Activated CD4-positive, alpha-beta T cell treated with anti-CD3 and anti-CD28 coated beads, Interleukin-2, amount 50 U/mL, for 48 hours (primary cell): ENCODE measurements at places on chromosomes 7 and 10.

DNA sequence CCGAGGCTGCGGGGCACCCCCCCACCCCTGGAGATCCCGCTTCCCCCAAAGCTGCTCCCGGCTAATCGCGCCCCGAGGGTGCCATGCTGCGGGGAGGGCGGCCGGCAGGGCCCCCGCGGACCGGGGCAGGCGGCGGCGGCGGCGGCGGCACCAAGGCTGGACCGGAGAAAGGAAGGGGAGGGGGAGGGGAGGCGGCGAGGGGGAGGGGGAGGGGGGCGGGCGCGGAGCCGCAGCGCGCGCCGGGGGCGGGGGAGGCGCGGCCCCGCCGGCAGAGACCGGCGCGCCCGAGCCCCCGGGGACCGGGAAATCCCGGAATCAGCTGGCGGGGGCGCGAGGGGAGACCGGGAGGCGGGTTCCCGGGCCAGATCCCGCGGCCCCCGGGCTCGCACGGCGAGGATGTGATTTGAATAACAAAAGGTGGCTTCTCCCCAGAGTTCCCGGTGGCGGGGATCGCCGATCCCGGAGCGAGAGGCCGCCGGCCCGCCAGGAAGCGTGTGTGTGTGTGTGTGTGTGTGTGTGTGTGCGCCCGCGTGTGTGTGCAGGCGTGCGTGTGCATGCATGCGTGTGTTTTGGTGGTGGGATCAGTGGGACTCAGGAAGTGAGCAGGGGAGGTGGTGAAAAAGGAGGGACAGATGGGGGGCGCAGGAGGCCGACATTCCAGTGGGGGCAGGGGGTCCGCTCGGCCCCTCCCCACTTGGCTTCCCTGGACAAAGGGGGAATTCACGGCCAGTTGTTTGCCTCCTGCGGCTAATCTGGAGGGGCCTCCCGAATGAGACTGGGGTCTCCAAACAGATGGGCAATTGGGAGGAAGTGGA is 99.5 kb downstream of the HIP1 start:
- peak; percentile 48 for DNase-seq

DNA sequence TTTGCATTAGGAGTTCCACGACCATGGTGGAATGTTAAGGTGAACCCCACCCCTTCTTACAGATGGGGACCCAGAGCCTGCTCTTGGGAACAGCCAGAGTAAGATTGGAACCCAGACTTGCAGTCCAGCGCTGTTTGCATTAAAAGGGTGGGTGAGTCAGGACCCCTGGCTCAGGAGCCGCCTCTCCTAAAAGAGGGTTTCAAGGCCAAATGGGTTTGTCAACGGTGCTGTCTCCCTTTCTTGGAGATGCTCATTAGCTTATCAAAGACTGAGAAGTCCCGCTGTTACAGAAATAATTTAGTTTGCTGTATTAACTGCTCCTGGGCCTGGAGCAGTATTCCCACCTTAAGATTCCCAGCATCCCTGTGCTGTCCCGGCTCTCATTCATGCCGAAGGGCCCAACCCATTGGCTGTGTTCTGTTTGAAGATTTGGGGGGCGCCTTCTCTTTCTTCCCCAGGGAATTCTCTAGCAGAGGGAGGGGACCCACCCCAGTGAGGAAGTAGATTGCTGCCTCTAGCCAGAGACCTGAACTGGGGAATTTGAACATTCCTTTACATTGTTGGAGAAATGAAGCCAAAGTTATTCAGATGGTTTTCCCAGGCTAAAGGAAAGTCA is 1.8 kb downstream of the MARVELD1 start:
- no peak for DNase-seq

GRCh38 chr10:75111365-75111906 is at the start of gene SAMD8:
TSS of gene SAMD8 (plus strand) at chr10:75111656. CDS start at chr10:75150529, 38,873 bp downstream.
- DNase-seq = peak; percentile 98

DNA sequence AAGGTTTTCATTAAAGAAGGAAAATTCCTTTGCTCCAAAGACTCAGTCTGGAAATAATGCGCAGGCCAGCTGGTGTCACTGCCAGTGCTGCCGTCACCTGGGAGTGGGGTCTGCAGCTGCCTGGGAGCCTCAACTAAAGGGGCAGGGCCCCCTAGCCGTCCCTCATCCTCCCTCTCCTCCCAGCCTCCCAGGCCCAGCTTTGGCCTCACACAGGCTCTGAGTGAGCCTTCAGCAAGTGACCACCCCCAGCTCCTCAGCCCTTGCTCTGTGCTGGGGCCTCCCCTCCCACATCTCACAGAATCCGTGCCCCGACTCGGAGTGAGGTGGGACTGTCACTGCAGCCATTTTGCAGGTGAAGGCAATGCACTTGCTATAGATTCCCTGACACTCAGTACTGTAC is 11.1 kb upstream of the RET start:
- DNase-seq = no peak

- no peak for DNase-seq
Measured at GRCh38 chr10:111347386-111348013, 270.7 kb downstream of the ADRA2A start.

DNA sequence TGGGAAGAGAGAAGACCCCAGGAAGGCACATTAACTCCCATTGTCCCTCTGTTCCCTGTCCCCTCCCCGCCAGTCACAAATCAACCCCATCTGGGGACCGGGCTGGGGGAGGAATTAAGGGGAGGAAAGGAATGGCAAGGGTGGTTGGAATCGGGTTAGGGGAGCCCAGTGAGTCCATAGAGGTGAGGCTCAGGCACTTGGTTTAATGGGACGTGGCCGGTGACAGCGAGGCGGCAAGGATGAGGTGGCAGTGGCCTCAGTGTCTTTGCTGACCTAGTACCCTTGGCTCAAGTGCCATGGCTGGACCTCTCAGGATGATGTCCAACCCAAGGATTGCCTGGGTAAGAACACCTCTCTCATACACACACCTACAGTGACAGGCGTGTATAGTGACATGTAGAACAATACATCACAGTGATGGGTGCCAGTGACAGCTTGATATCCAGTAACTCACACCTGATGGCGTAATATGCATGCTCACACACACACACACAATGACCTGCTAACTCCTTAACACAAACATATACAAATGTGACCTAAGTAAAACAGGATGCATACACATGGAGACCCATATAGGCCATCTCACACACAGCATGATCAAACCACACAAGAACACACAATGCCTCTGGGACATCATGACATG is 12.3 kb downstream of the KCNIP2 start:
- DNase-seq = no peak

DNA sequence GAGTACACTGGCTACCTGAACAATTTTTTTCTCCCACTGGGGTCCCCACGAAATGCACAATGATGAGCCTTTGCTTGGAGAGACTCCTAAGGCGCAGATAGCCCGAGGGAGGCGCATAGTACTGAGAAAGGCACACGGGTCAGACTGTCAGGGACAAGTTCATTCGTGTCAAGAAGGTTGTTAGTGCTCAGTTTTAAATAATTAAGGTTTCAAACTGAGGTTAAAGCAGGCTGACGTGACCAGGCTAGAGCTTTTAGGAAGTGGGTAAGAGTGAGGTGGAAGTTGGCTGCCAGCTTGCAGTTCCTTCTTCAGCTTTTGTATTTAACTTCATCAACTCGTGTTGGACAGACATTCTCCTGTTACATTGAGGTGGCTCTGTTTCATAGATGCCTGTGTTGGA is 31.6 kb downstream of the RBM33 start:
- DNase-seq = no peak

DNA sequence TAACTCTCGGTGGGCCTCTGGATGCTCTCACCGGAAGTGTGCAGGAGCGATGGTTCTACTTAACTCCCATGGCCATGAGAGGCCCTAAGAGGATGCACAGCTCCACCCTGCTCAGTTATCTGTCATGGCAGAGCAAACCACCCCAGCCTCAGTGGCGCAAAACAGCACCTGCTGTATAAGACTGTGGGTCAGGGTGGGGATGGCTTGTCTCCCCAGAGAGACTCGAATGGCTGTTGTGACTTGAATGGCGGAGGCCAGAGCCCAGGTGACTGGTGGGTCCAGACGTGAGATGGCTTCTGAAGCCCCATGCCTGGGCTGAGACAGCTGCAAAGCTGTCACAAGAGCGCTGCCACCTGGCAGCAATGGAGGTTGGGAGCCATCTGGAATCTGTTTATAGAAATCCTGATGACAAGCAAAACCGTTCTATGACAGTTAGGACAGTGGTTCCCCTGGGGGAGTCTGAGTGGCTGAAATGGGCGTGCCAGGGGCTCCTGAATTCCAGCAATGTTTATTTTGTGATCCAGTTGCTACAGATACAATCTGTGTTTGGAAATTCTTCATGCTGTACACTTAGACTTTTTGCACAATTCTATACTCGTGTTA is 490.5 kb downstream of the TCERG1L start:
- DNase-seq = no peak

DNA sequence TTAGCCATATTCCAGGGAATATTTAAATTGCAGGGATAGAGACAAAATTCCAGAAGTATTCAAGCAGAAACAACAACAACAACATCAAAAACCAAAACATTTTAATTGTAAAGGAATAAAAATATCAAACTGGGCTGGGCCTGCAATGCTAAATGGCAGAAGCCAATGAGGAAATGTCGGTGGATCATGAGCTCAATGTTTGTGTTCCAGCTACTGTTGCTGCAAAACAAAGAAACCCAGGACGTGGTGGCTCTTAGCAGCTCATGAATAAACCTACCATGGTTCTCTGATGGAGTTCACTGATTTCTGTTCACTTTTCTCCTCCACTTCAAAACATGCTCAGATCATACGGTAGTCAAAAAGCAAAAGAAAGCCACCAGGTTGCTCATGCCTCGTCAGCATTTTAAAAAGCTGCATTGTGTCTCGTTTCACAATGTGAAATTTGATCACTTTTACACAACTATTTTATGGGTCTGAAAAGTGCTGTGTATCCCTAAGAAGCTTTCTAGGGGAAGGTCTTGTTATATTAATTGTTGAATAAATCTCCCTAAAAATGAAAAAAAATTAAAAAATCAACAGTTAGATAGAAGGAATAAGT is 54.0 kb downstream of the ASNS start:
- DNase-seq = no peak

- DNase-seq = no peak
Measured at GRCh38 chr10:121080281-121080891, 229.2 kb downstream of the WDR11 start.
